ENCODE measurements at places on chromosomes 2 and 18.

DNA sequence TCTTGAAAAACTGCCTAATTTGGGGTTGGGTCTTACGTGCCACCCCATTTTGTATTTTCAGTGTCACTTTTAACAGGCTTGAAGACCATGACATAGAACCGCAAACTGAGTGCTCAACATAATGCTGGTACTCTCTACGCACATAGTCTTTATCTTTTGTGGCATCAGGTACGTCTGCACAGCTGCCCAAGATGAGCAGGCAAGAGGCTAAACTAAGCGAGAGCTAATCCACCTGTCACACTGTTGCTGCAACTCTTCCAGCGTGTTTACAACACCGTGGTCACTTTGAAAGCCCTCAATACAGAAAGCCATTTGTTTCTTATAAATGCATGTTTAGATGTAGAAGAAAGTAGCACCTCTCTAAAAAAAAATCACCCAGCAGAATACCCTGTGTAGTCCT lies 270.0 kb upstream of the TCF4 start:
- no peak for DNase-seq

DNA sequence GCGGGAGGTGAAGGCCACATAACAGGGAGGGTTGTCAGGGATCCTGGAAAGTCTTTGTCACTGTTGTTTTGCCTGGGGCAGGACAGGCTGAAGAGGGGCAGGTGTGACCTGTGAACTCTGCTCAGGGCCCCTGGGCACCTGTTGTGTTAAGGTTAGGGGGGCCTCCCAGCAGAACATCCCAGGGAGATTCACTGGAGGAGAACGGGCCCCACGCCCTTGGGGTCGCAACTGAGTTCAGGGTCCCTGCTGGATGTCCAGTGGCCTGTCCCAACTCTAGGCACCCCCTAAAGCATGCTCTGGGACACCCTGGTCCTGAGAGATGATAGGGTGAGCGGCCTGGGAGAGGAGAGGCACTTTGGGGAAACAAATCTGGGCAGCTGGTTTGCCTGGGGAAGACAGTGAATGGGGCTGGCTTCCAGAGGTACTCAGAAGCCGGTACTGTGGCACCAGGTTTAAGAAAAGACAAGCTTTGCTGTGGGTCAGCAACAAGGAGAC lies 22.9 kb downstream of the GPR35 start:
- DNase-seq, result no peak

GRCh38 chr2:202037086-202037485 lies 3.4 kb downstream of the FZD7 start:
- no peak for DNase-seq

DNA sequence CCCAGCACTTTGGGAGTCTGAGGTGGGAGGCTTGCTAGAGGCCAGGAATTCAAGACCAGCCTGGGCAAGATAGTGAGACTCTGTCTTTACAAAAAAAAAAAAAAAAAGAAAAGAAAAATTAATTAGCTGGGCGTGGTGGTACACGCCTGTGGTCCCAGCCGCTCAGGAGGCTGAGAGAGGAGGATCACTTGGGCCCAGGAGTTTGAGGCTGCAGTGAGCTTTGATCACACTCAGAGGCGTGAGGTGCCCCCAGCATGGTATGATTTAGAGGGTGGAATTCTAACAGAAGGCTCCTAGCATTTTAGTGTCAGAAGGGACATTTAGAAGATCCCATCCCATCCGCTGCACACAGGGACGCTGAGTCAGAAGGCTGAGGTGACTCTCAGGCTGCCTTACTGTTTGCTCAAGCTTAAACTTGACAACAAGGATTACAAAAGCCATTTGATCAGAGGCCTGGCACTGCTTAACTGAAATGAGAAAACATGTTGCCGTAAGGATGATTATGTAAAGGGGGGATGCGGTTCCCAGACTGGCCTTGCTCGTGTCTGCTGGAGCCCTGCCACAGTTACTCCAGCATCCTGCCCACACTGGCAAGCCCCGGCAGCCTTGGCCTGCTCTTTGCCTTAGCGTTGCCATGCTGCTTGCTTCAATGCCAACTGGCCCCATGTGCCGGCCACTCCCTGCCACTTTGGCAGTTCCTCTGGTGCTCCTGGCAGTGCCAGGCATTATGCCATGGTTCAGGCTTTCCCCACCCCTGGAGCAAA lies 45.6 kb upstream of the SLC1A4 start:
- no peak for DNase-seq

GRCh38 chr2:196205881-196206435 lies 34.6 kb upstream of the STK17B start:
- no peak for DNase-seq

DNA sequence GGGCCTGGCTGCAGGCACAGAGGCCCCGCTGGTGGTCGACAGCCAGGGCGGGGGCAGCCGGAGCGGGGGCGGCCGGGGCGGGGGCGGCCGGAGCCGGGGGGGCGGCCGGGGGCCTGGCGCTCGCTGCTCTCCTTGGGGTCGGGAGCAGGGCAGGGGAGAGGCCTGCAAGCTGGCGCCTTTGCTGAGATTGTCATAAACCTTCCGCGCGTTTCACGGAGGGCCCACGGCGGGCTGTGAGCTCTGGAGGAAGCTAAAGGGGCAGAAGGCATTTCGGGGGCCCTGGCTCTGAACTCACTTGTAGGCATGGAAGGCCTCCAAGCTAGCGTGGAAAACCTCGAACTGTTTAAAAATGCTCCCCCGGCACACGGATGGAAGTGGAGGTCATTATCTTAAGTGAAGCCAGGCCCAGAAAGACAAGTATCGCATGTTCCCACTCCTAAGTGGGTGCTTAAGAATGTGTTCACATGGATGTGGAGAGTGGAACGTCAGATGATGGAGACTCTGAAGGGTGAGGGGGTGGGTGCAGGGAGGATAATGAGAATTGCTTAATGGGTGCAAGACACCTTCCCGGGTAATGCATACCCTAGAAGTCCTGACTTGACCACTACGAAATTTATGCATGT lies 629 bp downstream of the PRELID3A start:
- DNase-seq, result no peak

- DNase-seq, result no peak
Measured at GRCh38 chr2:136115183-136115761, 2.7 kb downstream of the CXCR4 start.

Data from GM20000 (cell line).